ENCODE measurements at places on chromosomes 6 and 20. TPM values are rescaled to one million over a fixed set of nuclear protein-coding genes. Genes with fewer than 3 reads are reported as not detected.

NFKBIL1 gene
- total RNA-seq = 24.2 TPM

HCK gene
- 29.0 TPM for total RNA-seq

ZSCAN26 gene
- total RNA-seq = 25.7 TPM

WFDC12 gene
- not detected for total RNA-seq

DNA sequence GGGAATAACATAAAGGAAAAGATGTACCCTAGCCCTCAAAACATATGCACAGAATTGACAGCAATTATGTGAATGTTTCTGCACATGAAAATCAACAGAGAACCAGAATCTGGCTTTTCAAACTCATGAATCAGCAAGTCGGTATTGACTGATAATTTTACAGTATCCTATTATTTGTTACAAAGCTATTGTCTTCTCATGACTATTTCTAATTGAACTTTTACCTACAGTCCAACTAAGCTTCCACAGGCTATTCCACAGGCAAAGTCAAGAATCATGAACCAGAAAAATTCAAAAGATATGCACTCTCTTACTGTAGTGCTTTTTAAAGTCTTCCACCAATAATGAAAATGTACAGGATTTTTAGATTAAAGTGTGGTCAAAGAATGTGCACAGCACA is 49.1 kb upstream of the DST start:
- H3K36me3 ChIP-seq = no peaks in the 10 kb centered on the region
- H3K27me3 ChIP-seq = no peaks in the 10 kb centered on the region

GRCh38 chr6:4504700-4505099 is 271.5 kb upstream of the CDYL start:
- H3K27me3 ChIP-seq = no peaks in the 10 kb centered on the region
- no peak overlapping the region for H3K4me3 ChIP-seq
- H3K4me1 ChIP-seq = no peaks in the 10 kb centered on the region
- H3K27ac ChIP-seq = no peak overlapping the region
- H3K36me3 ChIP-seq = no peaks in the 10 kb centered on the region

DNA sequence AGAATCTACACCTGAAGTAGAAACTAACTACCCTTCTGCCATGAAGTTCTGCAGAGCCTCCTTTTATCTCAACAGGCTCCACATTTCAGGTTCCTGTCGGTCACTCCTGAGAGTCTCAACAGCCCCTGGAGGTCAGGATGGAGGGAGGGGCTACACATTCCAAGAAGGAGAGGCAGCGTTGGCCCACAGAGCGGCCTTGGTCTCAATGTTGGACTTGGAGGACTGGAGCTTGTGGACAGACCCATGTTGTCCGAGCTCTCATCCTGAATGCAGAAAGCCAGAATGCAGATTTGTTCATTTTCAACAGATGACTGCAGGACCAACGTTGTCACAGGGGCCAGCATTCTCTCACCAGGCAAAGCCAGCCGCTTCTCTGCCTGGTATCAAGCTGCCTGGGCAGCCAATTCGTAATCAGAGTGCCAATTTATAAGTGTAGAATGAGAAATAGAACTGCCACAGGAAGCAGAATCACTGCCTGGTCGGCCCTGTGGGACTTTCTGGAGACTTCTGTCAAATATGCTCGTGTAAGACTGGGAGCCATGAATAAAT is 212.5 kb upstream of the SNX9 start:
- no peaks in the 10 kb centered on the region for H3K27me3 ChIP-seq
- no peak overlapping the region for H3K27ac ChIP-seq
- DNase-seq = no peak
- no peaks in the 10 kb centered on the region for H3K4me1 ChIP-seq
- no peaks in the 10 kb centered on the region for H3K36me3 ChIP-seq

DNA sequence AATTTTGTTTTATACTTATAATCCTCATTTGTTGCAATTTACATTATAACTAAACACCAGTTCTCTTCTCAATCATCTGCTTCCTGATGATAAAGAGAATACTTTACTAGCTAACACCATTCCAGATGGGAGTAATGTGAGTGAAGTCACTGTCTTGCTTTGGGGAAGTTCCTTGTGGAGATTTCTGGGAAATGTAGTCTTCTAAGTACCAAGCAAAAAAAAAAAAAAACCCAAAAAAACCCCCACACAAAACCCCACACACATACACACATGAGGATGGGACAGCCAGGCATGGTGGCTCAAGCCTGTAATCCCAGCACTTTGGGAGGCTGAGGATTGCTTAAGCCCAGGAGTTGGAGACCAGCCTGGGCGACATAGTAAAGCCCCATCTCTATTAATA is 2.2 kb upstream of the SNPH start:
- no peaks in the 10 kb centered on the region for H3K36me3 ChIP-seq
- no peaks in the 10 kb centered on the region for H3K27me3 ChIP-seq
- no peak overlapping the region for H3K4me3 ChIP-seq
- no peak for DNase-seq
- peaks cover 3% of the 10 kb centered on the region for H3K4me1 ChIP-seq

DNA sequence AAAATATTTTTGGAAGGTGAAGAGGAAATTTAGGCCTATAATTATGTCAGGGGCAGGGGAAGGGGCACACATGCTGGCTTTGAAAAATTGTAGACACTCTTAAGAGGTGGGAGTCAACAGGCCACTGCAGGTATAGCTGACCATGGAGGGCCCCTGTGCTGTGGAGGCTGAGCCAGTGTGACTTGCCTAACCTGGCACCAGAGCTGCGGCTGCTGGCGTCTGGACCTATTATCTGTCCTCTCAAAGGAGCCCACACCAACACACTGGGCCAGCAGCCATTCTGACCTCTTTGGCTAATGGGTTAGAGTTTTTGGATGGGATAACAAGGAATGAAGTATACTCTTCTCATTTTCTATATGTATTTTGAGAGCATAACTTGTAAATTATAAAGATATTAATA is 4.5 kb downstream of the GID8 start:
- H3K4me3 ChIP-seq = no peak overlapping the region
- H3K27me3 ChIP-seq = no peaks in the 10 kb centered on the region
- DNase-seq = no peak
- H3K27ac ChIP-seq = no peak overlapping the region
- H3K4me1 ChIP-seq = peaks cover 9% of the 10 kb centered on the region
- H3K36me3 ChIP-seq = peaks cover 37% of the 10 kb centered on the region

DNA sequence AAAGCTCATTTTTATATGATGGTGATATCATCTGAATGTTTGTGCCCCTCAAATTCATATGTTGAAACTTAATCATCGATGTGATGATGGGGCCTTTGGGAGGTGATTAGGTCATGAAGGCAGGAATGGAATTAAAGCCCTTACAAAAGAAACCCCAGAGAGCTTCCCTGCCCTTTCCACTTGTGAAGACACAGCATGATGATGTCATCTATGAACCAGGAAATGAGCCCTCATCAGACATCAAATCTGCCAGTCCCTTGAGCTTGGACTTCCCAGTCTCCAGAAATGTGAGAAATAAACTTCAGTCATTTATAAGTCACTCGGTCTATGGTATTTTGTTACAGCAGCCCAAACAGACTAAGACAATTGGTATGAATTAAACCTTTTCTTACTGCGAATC is 153.1 kb downstream of the MYB start:
- H3K27ac ChIP-seq = no peak overlapping the region
- no peak overlapping the region for H3K4me3 ChIP-seq
- DNase-seq = no peak
- no peaks in the 10 kb centered on the region for H3K27me3 ChIP-seq

- no peak for DNase-seq
- H3K27me3 ChIP-seq = no peaks in the 10 kb centered on the region
- H3K4me1 ChIP-seq = no peaks in the 10 kb centered on the region
- H3K4me3 ChIP-seq = no peak overlapping the region
These were observed 61.3 kb downstream of the UNC5CL start for GRCh38 chr6:40977695-40978094.

DNA sequence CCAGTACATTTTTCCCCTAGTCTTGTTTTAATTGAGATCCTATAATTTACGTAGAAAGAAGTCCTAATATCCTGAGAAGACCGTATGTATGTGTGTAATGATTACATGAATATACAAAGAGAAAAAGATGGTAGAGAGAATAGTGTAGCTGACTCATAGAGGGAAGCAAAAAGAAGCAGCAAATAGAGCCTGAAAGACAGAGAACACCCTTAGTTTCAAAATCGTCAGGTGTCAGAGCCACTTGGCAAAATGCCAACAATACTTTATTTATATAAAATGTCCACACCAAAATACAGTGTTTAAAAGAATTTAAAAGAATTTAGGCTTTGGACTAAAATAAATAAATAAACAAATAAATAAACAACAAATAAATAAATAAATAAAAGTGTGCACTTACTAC is 1414.1 kb upstream of the EYS start:
- DNase-seq = no peak
- no peaks in the 10 kb centered on the region for H3K4me1 ChIP-seq
- H3K36me3 ChIP-seq = no peaks in the 10 kb centered on the region
- no peak overlapping the region for H3K27ac ChIP-seq

DNA sequence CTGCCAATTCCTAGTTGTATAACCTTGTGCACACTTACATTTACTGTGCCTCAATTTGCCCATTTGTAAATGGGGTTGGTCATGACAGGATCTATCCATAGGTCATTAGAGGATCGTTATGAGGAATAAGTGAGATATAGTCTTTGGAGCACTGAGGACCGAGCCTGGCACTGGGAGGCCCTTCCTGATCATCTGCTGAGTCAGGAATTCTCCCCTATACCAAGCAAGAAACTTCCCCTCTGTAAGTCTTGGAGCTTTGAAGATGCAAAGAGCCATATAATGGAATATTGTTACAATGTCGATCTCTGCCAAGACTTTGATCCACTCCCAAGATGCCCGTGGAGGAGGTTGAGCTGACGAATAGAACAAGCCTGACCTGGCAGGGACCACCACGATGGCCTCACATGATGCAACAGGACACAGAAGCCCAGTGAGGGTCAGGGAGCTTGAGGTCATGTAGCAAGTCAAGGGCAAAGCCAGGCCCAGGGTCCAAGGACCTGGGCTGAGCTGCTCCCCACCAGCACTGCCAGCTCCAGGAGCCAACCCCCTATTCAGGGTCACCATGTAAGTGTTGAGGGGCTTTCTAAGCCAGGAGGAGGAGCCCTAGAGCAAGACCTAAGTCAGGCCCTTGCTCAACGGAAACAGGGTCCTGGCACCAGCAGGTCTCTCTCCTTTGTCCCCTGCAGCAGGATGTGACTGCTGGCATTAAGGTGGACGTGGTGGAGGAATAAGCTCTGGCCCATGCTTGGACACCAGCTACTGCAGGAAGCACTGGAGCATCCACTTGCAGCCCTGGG is 16.7 kb downstream of the PDRG1 start:
- no peak overlapping the region for H3K4me3 ChIP-seq
- H3K4me1 ChIP-seq = no peaks in the 10 kb centered on the region
- H3K36me3 ChIP-seq = no peaks in the 10 kb centered on the region
- DNase-seq = no peak
- no peak overlapping the region for H3K27ac ChIP-seq

GRCh38 chr20:58138395-58138794 is 90.1 kb downstream of the ANKRD60 start:
- peaks cover 5% of the 10 kb centered on the region for H3K4me1 ChIP-seq
- H3K36me3 ChIP-seq = no peaks in the 10 kb centered on the region
- H3K4me3 ChIP-seq = no peak overlapping the region
- H3K27ac ChIP-seq = no peak overlapping the region

GRCh38 chr6:107435798-107436197 is 23.6 kb downstream of the PDSS2 start:
- H3K27me3 ChIP-seq = no peaks in the 10 kb centered on the region
- H3K27ac ChIP-seq = no peak overlapping the region
- no peak for DNase-seq
- H3K4me3 ChIP-seq = no peak overlapping the region

- no peaks in the 10 kb centered on the region for H3K4me1 ChIP-seq
- no peaks in the 10 kb centered on the region for H3K36me3 ChIP-seq
- no peak for DNase-seq
- no peaks in the 10 kb centered on the region for H3K27me3 ChIP-seq
- no peak overlapping the region for H3K4me3 ChIP-seq
These were observed 67.9 kb upstream of the THBS2 start for GRCh38 chr6:169321546-169321945.

GRCh38 chr20:19099596-19100545 is 112.6 kb upstream of the SLC24A3 start:
- no peaks in the 10 kb centered on the region for H3K4me1 ChIP-seq
- no peaks in the 10 kb centered on the region for H3K36me3 ChIP-seq
- no peak for DNase-seq
- no peaks in the 10 kb centered on the region for H3K27me3 ChIP-seq
- H3K4me3 ChIP-seq = no peak overlapping the region

DNA sequence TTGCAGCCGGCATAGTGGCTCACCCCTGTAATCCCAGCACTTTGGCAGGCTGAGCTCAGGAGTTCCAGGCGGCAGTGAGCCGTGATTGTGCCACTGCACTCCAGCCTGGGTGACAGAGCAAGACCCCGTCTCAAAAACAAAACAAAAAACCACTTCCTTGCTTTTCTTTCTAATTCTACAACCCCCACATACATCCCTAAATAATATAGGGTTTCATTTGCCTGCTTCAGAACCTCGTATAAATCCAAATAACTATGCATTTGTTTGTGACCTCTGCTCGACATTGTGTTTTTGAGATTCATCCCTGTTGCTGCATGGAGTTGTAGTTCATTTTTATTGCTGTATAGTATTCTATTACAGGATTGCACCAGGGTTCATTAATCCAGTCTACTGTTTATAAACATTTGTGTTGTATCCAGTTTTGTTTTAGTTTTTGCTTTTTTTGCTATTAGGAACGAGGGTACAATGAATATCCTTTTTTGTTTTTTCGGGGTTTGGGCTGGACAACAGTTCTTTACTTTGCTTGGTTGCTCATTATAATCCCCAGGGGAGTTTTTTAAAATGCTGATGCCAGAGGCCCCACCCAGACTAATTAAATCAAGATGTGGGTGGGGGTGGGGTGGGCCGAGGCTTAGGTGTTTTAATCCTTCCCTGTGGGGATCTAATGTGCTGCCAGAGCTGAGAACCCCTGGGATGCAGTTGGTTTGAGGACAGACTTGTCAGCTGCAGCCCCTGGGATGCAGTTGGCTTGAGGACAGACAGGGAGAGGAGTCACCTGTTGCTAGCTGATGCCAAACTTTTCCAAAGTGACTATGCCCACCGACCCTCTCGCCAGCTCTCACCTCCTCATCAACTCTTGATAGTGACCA is 2.4 kb upstream of the SNAI1 start:
- no peaks in the 10 kb centered on the region for H3K27me3 ChIP-seq
- no peak overlapping the region for H3K27ac ChIP-seq
- no peak overlapping the region for H3K4me3 ChIP-seq
- no peaks in the 10 kb centered on the region for H3K36me3 ChIP-seq
- peaks cover 38% of the 10 kb centered on the region for H3K4me1 ChIP-seq

DNA sequence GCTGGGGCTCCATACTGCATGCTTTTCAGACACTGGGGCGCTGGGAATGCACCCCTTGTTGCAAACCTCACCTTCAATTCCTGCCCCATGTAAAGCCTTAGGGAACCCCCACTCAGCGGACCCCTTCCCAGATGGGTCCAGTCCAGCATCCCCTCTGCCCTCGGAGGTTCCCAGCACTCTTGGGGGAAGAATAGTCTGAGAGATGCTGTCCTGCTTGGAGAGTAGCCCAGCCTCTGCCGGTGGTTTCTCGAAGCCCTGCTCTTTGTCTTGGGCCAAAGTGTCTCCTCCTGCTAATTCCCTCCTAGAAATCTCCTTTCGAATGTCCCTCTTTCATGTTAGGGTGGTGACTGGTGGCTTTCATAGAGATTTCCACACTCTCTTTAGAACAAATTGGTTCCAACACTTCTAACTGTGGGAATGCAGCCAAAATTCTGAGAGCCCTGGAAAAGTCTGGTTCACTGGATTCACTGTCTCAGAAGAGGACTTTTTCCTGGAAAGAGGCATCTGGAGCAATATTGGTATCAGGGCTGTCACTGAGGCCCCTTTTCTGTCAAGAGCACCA is 24.9 kb upstream of the SULF2 start:
- DNase-seq = no peak
- H3K36me3 ChIP-seq = no peaks in the 10 kb centered on the region
- H3K4me3 ChIP-seq = no peak overlapping the region
- no peak overlapping the region for H3K27ac ChIP-seq
- H3K27me3 ChIP-seq = no peaks in the 10 kb centered on the region

Measured in thoracic aorta (tissue), 2 donors.